ENCODE measurements at places on chromosomes 4 and X. TPM values are rescaled to one million over a fixed set of nuclear protein-coding genes. Genes with fewer than 3 reads are reported as not detected.

DNA sequence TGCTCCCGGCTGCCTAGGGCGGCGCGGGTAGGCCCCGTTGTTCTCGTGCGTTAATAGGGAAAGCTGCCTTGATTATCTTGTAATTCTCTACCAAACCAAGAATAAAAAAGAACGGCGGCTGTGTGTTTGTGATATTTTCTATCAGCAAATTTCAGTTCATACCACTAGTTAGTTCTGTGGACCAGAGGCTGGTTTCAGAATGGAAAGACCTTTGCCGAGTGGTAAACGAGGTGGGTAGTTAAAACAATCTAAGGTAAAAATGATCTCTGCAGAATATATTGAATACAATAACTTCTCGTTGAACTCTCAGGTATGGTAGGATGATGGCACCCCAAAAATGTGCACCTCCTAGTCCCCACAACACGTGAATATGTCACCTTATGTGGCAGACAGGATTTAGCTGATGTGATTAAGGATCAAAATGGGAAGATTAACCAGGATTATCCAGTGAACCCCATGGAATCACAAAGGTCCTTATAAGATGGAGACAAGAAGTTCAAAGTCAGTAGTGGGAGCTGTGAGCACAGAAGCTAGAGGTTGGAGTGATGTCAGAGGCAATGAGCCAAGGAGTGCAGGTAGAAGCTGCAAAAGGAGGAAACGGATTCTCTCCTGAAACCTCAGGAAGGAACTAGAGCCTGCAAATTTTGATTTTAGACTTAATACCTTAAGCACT, 574 bp upstream of the CFAP97 start:
- DNase-seq: no peak

- DNase-seq: no peak
These were observed 250.4 kb upstream of the GIMD1 start for GRCh38 chr4:106618956-106619355.

DNA sequence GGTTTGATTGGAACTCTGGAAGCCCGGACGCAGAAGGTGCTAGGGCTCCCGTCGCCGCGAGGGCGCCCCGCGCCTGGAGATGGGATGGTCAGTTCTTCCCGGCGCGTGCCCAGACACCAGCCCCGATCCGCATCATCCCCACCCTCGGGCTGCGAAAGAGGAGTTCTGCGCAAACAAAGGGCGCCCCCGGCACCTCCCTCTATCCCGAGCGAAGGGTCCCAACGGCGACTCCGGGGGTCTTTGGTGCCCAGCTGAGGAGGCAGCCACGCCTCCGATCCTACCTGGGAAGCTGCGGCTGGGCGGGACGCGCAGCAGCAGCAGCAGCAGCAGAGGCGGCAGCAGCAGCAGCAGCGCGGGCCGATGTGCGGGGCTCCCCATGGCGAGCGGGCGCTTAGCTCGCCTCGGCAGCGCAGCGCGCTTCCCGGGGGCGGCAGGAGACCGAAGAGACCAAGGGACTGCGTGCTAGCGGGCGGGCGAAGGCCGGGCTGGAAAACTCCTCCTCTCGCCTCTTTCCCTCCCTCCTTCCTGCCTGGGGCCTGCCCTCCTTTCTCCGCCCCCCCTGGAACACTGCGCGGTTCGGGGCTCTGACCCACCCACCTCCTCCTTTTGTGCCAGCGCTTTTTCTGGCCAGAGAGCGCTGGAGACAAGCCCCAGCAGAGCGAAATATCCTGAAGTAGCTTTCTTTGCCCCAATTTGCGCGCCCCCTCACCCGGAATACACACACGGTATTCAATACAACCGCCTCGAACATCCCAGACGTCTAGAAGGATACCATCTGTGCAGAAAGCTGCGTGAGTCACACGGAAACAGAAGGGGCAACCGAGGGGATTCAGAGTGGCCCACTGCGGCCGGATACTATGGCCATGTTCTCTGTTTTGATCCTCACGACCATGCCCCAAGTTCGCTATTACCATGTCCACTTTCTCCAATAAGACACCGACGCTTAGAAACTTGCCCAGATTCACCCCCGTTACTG, at the start of gene SRPX:
TSS of gene SRPX (minus strand) at position 457 of the 976 bp plus-strand sequence. CDS start at position 378, 79 bp downstream.
- DNase-seq: peak; percentile 24

- no peak for DNase-seq
These were observed 1.5 kb downstream of the FUNDC2 start for GRCh38 chrX:155028129-155028528.

GRCh38 chrX:120269373-120270035, 18.9 kb downstream of the ZBTB33 start:
- DNase-seq: no peak

- DNase-seq: no peak
These were observed 51.4 kb downstream of the CD99L2 start for GRCh38 chrX:150847088-150847487.

- DNase-seq: no peak
These were observed 80.5 kb upstream of the ADGRA3 start for GRCh38 chr4:22596409-22596808.

DNA sequence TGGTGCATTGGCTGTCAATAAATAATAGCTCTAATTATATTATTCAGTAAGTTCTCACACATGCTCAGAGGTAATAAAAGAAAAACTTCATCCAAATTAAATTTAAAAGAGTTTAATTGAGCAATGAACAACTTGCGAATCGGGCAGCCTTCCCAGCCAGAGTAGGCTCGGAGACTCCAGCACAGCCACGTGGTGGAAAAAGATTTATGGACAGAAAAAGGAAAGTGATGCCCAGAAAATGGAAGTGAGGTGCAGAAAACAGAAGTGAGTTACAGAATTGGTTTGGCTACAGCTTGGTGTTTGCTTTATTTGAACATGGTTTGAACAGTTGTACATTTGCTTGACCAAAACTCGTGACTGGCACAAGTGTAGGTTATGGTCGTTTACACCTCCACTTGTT, 13.6 kb upstream of the BOD1L1 start:
- DNase-seq: no peak

GRCh38 chrX:115036029-115036428, 18.6 kb upstream of the IL13RA2 start:
- DNase-seq: no peak

- DNase-seq: no peak
These were observed 9.5 kb downstream of the XPNPEP2 start for GRCh38 chrX:129748305-129748704.

GRCh38 chr4:36348403-36348938, 67.1 kb downstream of the DTHD1 start:
- DNase-seq: no peak

DNA sequence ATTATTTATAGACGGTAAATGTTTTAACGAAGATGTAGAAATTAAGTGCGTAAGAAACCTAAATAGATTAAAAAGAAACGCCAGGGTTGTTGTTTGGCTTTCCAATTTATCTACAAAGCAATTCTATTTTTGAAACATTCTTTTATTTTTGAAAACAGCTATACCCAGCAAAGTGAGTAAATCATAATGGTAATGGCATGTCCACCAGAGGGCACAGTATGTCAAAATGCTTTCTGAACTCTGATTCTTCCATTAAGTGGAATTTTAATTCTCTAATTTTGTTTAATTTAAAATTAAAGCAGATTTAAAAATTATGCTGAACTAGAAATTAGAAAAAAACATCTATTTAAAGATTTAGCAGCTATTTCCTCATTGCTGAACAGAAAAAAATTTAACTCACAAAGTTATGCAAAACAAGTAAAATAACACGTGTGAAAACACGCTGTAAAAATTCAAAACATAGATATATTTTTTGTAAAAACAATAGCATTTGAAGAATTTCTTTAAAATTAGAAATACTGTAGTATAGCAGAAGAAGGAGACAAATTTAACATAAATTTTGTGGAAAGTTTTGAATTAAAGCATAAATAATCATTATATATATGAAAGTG, 26.5 kb downstream of the RASSF6 start:
- no peak for DNase-seq

DNA sequence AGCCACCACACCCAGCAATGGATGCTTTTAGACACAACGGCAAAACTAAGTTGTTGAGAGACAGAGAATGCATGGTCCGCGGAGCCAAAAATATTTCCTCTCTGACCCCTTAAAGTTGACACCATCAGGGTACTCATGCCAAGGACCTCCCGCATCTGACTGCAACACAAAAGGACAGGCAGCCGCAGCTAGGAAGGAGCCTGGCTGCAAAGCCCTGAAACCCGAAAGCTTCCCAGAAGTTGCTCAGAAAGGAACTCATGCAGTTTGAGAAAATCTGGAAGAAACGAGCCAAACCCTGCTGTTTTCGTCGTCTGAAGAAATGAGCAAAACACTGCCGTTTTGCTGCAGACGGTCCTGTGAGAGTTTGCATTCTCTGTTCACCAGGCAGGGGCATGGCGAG, 16.5 kb downstream of the DHRSX start:
- no peak for DNase-seq

- DNase-seq: no peak
These were observed 18.7 kb upstream of the ZNF827 start for GRCh38 chr4:145957302-145957701.

- no peak for DNase-seq
These were observed 117.3 kb downstream of the KLHL8 start for GRCh38 chr4:87103086-87103485.

DNA sequence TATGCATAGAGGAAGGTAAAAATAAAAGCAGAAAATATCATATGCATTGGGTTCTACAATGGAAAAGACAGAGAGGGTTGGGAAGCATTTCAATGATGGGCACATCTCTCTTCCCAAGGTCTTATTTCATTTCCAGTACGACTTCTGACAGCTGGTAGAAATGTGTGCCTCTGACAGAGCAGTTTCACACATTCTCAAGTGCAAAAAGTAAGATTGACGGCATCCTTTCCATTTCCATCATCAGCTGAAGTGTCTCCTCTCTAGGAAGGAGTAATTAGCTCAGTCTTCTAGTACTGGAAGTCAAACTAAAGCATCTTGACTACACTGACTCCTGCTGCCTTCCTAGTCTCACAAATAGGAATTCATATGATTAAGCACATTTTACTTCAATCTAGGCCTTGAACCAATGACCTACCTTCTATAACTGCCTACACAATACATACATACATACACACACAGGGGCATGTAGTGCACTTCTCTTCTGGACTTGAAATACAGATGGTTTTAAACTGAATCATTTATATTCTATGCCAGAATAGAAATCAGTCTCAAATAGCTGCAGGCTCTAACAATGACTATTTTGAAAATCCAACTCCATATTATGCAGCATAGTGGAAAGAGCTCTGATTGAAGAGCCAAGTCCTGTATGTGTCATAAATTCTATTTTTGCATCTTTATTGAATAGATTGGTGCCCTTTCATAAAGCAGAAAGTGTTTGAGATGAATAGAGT, 473.4 kb downstream of the INPP4B start:
- DNase-seq: no peak

DNA sequence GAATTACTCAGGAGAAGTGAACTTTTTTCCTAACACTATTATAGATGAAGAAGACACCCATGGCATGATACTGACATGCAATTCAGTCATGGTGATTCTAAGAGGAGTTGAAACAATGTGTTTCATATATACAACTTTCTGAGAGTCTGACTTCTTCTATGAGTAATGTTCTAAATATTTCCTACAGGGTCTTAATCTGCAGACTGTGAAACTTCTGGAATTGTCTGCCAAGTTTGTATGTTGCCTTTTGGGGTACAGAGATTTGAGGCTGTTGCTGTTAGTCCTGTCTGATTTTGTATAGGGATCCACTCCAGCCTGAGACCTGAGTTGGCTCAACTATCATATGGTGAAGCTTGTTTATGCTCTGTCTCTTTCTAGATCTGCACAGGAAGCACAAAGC, 160.6 kb upstream of the GATB start:
- no peak for DNase-seq

GRCh38 chr4:113472864-113473263, 288.7 kb downstream of the CAMK2D start:
- no peak for DNase-seq

DNA sequence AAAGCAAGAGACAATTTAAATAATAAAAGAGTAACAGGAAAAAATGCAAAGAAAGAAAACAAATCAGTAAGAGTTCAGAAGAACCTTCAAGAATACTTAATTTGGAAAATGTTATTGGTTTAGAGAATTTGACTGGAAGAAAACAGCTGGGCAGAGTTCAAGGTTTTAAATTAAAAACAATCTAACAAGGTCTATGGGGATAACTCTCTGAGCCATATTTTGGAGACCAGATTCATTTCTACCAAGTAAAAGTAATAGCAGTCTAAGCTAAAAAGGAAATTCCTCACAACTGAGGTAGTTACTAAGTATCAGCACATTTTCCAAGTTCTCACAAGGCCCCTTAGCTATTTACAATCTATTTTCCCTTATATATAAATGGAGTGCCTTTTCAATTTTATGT, 82.4 kb upstream of the TFDP3 start:
- no peak for DNase-seq

GRCh38 chrX:111869639-111870034, 6.3 kb upstream of the TRPC5OS start:
- DNase-seq: peak; percentile 56

DNA sequence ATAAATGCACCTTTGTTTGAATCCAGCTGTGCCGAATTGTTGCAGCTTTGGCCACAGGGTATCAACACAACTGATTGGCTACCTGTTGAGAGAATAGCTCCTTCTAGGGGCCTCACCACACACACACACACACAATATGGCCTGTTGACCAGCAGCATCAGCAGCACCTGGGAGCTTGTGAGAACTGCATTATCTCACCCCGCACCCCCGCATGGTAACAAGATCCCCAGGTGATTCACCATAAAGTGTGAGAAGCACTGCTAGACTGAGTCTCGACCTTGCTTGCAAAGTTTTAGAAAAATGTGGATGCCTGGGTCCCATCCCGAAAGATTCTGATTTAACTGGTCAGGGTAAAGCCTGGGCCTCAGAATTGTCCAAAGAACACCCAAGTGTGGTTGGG, 176.9 kb upstream of the PRPS2 start:
- DNase-seq: peak; percentile 2

DNA sequence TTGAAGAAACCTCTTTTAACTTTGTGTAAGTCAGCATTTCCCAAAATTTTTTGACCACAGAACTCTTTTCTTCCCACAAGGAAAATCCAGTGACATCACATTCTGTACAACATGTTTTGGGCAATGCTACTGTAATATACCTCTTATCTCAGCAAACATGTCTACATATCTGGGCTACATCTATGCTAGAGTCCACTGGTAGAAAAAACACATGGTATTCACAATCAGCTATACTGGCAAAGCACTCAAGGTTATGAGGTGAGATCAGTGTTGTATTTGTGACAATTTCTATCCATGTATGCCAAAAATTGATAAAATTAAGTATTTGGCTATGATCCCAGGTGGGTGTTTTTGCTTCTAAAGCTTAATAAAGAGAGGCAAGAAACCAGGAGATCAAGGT, 98.0 kb downstream of the ATP11C start:
- no peak for DNase-seq

The RTL3 gene
- not detected for total RNA-seq

The XK gene
- 11.3 TPM for total RNA-seq

The CT47B1 gene
- total RNA-seq: not detected

The TLL1 gene
- total RNA-seq: not detected

The POU4F2 gene
- not detected for total RNA-seq

The ANTXR2 gene
- 21.6 TPM for total RNA-seq

The USP27X gene
- 3.1 TPM for total RNA-seq

The HTN3 gene
- total RNA-seq: not detected

The EPGN gene
- 0.40 TPM for total RNA-seq

The AKAP4 gene
- total RNA-seq: not detected

The NEIL3 gene
- total RNA-seq: 10.6 TPM

The BEX5 gene
- 4.8 TPM for total RNA-seq

The ARMCX4 gene
- total RNA-seq: 1.8 TPM

The MAGEE1 gene
- total RNA-seq: 0.80 TPM
